Cortex of kidney (tissue), 1 donor: ENCODE measurements at places on chromosomes 13 and 19.

- DNase-seq, result no peak
Observed at GRCh38 chr13:73948848-73949529, 185.2 kb downstream of the KLF12 start.

DNA sequence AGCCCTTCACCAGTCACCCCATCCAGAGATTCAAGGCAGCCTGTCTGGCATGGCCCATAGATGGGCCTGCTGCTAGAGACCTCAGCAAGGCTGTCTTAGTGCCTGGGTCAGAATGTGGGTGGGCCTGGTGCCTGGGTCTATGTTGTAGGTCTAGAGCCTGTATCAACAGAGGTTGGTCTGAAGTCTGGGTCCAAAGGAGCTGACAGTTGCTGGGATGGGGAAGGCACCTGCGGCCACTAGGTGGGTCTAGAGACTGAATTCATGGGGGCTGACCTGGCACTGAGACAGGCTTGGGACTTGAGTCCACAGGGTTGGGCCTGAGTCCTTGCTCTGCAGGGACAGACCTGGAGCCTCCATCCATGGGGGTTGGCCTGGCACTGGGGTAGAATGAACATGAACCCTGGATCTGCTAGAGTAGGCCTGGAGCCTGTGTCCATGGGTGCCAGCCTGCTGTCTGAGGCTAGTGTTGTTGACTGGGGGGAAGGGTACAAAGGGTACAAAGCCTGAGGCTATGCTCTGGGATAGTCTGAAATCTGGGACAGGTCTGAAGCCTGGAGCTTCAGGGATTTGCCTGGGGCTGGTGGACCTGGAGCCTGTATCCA is 516.8 kb downstream of the OLFM4 start:
- no peak for DNase-seq

DNA sequence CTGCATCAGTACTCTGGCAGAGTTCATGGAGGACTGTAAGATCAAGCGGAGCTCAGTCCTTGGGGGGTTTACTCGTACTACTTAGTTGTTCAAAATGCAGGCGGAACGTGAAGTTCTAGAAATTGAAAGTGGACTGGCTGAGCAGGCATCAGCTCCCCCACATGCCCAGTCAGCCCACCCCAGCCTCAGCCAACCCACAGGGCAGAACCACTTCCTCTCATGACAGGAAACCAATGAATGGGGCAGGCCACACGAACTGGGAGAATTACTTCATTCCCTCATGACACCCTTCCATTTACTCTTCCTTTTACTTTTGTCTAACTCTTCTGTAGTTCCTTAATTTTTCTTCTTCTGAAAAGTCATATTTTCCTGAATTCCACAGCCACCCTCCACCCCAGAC is 71.9 kb downstream of the FLT1 start:
- no peak for DNase-seq

- no peak for DNase-seq
Observed at GRCh38 chr13:24230428-24231072, 70.0 kb downstream of the SPATA13 start.

GRCh38 chr19:4583961-4584669 is 24.6 kb upstream of the SEMA6B start:
- no peak for DNase-seq

DNA sequence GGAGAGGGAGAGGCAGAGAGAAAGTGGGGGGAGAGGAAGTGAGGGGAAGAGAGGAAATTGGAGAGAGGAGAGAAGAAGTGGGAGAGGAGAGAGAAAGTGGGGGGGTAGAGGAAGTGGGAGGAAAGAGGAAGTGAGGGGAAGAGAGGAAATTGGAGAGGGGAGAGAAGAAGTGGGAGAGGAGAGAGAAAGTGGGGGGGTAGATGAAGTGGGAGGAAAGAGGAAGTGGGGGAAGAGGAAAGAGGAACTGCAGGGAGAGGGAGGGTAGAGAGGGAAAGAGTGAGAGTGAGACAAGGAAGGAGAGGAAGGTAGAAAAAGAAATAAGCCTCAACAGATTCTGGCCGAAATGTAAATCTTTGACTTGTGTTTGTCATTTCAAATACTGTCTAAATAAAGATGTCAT is 146.6 kb downstream of the KLF12 start:
- no peak for DNase-seq

DNA sequence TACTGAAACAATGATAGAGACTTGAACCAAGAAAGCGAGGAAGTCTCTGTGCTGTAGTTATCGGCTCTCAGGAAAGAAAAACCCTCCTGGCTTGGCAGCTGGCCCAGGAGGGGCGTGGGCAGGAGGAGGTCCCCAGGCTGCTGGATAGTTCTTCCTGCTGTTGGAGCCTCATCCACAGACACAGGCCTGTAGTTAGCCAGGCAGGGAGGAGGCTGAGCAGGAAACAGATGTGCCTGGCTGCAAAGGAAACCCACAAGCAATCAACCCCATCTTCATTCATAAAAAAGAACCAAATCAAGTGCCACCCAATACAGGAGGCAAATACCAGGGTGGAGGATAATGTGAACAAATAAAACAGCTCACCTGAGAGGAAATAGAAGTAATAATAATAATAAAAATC is 86.2 kb downstream of the IRS2 start:
- no peak for DNase-seq

GRCh38 chr13:66159511-66159910 is 1070.6 kb downstream of the PCDH9 start:
- DNase-seq, result no peak

GRCh38 chr19:17025991-17026658 is 485 bp downstream of the CPAMD8 start:
- DNase-seq, result no peak

DNA sequence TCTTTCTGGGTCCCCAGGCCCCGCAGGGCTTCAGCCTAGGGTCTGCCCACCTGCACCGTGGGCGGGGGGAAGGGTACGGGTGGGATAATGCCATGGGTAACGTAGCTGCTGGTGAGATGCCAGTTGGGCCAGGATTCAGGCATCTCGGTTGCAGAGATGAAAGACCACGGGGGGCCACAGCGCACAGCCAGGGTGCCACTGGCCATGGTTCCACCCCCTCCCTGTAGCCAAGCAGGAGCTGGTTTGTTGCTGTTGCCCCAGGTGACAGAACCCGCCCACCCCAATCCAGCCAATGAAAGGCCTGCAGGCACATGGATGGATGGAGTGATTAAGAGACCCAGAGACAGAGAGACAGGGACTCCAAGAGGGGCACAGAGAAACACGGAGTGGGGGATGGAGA is 1.0 kb upstream of the CGB7 start:
- DNase-seq, result no peak

GRCh38 chr19:49869009-49869483 is 1.7 kb upstream of the PNKP start:
- no peak for DNase-seq

DNA sequence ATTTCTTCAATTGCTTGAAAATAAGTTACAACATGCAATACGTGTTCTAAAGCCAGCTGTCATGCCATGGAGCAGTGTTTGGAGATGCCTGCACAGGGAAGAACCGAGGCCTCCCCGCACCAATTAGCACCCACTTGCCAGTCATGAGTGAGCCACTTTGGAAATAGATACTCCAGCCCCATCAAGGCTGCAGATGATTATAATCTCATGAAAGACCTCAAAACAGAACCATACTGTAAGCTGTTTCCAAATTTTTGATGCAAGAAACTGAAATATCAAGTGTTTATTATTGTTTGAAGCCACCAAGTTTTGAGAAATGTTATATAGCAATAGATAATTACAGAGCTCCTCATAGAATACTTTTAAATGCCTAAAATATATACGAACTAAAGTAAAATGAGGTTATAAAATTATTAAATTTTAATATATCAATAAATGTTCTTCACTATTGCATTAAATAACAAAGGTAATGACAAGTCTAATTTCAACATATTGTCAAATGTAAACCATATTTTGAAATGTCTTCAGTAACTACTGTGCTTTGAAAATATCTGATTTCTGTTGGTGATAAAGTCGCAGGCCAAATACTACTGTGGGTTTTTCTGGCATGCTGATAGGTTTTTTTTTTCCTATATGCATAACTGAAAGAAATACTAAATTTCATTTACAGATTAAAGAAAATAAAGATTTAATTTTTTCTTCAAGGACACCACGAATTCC is 43.0 kb downstream of the DIAPH3 start:
- no peak for DNase-seq

- no peak for DNase-seq
Observed at GRCh38 chr19:8487137-8487851, 15.1 kb downstream of the PRAM1 start.

GRCh38 chr13:100722517-100722916 is 47.9 kb upstream of the TMTC4 start:
- no peak for DNase-seq

DNA sequence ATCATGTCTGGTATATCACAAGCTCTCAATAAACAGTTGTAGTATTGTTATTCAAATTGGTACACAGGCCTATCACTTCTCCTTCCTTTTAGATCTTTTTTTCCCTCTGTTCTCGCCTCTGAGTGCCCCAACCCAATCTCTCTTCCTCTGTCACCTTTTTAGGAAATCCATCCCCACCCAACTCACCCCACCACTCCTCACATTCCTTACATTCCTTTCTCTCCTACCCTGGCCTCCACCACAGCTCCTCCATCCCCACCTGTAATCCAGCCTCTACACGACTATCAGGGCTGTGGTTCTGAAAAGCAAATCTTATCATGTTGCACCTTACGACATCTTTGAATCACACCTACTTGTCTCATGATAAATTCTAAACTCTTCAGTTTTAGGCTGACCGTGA is 545.4 kb upstream of the GPC6 start:
- no peak for DNase-seq

GRCh38 chr19:16359964-16360363 is 35.3 kb downstream of the KLF2 start:
- DNase-seq, result no peak

DNA sequence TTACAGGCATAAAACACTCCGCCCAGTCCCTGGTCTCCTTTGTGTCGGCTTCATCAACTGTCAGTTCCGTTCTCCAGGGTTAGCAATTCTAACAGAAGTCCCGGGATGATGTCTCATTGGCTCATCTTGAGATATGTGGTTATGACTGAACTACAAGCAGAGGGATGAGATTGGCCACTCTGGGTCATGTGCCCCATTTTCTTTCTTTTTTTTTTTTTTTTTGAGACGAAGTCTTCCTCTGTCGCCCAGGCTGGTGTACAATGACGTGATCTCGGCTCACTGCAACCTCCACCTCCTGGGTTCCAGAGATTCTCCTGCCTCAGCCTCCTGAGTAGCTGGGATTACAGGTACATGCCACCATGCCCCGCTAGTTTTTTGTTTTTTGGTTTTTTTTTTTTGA is 95.4 kb upstream of the MRI1 start:
- DNase-seq, result no peak

DNA sequence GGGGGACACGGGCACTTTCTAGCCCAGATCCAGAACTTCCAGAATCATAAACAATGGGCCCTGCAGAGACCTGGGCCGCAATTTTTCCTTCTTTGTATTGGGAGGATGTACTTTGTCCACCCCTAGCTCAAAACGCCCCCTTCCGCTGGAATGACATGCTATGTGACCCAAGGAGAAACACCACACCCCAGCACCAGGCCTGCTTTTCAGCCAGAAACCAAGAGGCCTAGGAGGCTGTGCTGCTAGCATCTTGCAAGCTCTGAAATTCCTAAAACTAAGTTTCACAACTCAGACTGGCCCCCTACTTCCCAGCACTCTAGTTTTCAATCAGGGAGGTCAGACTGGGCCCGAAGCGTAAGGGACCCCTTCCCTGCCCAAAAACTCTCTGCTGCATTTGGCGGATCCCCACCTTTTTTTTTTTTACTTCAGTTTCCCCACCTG is 538 bp downstream of the LSM4 start:
- no peak for DNase-seq

DNA sequence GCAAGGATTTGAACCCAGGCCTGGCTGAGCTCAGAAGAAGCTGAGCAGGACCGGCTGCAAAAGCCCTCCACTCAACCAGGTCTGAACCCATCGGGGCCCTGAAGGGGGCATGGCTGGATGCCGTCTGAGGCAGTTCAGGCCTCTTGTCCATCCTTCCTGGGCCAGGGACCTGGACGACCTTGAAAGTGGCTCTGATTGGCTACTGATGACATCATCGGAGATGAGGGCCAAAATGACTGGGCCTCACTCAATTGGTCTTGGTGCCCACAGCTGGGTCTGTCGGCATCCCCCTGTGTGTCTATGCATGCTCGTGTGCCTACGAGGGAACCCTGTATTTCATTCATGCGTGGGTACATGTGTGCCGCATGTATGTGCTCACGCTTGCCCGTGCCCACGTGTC is 71.8 kb downstream of the PTPRS start:
- DNase-seq, result no peak

DNA sequence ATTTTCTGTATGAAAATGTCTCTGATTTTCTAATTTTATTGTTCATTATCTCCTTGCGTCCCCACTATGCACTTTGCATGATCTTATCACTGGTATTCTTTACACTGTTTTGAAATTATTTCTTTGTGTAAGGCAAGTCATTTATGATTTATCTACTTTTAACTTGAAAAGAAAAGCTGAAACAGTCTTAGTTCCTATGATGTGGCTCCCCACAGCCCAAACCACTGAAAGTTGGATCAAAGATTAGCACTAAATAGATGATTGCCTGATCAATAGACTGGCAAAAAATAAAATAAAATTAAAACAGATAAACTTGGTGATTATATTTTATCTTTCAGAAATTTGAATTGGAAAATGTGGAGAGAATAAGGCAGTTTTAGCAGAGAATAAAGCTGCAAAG is 1101.9 kb downstream of the PCDH9 start:
- DNase-seq, result no peak

DNA sequence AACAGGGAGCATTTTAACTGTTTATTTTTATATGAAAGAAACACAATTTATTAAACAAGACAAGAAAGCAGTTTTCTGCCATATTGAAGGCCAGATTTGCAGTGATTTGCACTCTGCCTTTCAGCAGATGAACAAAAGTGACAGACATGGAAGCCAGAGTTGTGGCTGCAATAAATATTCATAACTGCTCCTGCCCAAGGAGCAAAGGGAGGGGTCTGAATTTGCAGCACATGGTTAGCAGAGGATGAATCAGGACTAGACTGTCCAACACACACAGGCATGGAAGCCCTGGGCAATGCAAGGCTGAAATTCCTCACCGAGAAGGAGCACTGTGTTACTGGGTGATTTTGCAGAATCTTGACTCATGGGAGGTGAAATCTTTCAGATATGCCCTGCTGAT is 418.2 kb downstream of the DCT start:
- no peak for DNase-seq

DNA sequence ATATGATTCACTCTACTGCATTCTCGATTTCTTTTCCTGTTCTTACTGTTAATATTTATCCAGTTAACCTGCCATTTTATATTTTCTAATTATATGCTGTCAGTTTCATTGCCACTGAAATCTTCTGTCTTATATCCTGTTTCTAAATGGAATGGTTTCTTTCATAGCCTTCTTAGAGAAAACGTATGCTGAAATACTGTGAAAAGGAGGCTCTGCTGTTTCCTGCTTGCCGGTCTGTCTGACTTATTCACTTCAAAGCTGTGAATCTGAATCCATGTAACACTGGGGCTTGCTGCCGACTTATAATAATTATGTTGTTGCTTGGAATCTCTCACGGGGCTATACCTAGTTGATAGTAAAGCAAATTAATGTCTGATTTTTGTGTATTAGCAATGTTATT is 80.0 kb downstream of the GPR12 start:
- no peak for DNase-seq

- no peak for DNase-seq
Observed at GRCh38 chr13:92315265-92315664, 911.3 kb upstream of the GPC6 start.

- DNase-seq, result no peak
Observed at GRCh38 chr13:53214433-53214832, 185.8 kb downstream of the OLFM4 start.

GRCh38 chr19:42079276-42079669 is 3.3 kb downstream of the ZNF574 start:
- DNase-seq, result no peak

GRCh38 chr19:44742330-44743061 is 6.0 kb upstream of the BCL3 start:
- DNase-seq, result no peak
